ENCODE measurements at places on chromosomes 2 and 18.

DNA sequence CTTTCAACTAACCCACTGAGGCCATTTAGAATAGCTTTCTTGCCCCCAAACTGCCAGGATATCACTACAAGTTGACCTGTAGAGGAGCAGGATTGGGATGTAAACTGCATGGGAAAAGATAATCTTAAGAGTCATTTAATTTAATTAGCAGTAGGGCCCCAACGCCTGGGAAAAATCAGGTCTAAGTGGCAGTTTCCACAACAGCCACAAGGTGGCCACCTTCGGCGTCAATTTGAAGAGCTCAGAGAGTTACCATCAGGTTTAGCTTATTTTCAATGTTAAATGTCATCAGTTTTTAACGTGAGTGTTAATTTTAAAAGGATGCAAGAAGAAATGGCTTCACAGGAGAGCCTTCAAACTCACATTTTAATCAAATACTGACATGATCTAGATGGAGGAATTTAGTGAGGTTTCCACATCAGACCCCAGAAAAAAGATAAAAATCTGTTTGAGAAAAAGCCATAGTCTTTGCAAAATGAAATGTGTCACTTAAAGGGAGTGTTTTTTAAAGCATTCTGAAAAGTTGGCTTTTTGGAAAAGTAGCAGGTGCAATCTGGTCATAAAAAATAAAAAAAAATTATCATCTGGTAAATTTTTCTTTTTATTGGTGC lies 77.3 kb upstream of the UPP2 start:
- DNase-seq, result peak; percentile 69

GRCh38 chr2:111200333-111200881 lies 79.7 kb downstream of the BCL2L11 start:
- DNase-seq, result no peak

- no peak for DNase-seq
These were observed 17.1 kb downstream of the TUBB6 start for GRCh38 chr18:12324991-12325725.

- no peak for DNase-seq
These were observed 34.1 kb upstream of the CTAGE1 start for GRCh38 chr18:22451796-22452195.

GRCh38 chr18:12029786-12030584 lies 48.7 kb downstream of the IMPA2 start:
- DNase-seq, result no peak

GRCh38 chr2:2159336-2159735 lies 171.7 kb downstream of the MYT1L start:
- no peak for DNase-seq

GRCh38 chr2:142585785-142586184 lies 291.7 kb upstream of the KYNU start:
- no peak for DNase-seq

DNA sequence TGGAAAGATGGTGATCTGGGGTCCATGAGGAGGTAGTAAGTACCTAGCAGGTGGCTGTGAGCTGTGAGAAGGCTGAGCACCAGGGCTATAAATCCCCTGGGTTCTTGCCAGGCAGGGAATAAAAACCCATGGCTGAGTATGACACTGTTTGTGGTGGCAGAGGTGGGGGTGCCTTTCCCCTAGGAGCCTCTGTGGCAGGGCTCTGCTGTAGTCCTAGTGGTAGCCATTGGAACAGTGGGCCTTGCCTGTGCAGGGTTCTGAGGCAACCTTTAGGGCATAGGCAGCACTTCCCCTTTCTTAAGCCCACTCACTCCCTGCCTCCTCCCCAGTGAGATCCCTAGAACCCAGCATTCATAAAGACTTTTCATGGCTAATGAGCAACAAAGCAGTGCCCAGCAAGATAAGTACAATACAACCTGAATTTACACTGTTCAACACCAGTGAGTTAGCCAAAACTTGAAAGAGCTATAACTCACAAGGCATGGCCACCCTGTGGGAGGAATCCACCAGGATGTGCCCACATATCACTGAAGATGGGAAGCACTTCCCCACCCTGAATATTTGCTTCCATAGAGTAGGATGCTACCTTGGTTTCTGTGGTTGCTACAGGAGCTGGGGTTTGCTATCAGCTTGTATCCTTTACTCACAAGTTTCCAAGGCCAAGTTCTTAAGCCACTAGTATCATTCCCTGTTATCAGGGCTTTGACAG lies 100.9 kb upstream of the NEUROD1 start:
- no peak for DNase-seq

GRCh38 chr2:178448968-178449661 lies 1.9 kb downstream of the PRKRA start:
- no peak for DNase-seq

DNA sequence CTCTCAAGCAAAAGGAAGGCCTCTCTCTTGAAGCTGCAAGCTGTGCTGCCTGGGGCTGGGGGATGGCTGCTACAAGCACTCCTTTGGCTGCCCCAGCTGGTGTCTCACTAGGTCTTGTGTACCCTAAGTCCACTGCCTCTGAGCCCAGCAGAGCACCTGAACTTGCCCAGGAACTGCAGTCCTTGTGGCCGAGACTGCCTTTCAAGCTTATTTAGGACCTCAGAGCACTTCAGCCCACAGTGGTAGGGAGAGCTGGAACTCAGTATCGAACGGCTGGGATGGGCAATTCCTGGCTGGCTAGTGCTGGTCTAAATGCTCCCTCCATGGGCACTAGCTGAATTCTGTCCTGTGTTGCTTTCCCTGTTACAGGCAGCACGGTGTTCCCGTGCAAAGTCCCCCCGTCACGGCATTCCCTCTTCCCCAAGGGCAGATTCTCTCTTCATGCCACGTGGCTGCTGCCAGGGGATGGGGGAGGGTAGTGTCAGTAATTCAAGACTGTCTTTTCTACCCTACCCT lies 25.9 kb downstream of the STPG4 start:
- DNase-seq, result no peak

GRCh38 chr18:25825056-25825455 lies 265.4 kb downstream of the SS18 start:
- no peak for DNase-seq

- no peak for DNase-seq
These were observed 221.8 kb downstream of the FHOD3 start for GRCh38 chr18:36519358-36519757.
